H1 (cell line): ENCODE measurements at places on chromosomes 11 and 22.

DNA sequence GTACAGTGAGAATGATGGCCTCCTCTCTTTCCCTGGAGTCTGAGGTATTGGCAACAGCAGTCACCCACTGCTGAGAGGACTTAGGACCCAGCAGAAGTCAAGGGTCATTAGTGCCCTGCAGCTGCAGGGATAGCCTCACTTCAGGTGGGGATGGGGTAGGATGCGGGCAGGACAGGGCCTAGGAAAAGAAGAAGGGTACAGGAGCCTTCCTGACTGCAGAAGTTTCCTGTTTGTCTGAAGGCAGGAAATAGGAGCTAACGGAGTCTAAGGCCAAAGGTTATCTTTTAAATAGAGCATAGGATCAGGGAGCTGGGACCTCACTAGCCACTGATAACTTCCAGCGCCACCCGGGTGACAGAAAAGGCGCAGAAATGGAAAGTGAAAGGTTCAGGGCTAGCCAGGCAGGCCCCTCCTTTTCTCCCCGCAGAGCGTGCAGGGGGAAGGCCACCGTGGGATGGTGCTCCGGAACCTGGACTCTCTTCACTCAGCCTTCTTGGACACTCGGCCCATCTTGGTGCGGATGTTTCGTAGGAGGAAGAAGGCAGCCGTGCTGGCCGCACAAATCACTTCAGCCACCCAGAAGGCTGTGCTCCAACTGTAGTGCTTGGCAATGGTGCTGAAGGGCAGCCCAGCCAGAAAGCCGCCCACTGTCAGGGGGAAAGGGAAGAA lies 6.0 kb downstream of the TRAPPC4 start:
- no peak for DNase-seq

- no peak for DNase-seq
These were observed 1.6 kb downstream of the CD81 start for GRCh38 chr11:2378527-2379210.

DNA sequence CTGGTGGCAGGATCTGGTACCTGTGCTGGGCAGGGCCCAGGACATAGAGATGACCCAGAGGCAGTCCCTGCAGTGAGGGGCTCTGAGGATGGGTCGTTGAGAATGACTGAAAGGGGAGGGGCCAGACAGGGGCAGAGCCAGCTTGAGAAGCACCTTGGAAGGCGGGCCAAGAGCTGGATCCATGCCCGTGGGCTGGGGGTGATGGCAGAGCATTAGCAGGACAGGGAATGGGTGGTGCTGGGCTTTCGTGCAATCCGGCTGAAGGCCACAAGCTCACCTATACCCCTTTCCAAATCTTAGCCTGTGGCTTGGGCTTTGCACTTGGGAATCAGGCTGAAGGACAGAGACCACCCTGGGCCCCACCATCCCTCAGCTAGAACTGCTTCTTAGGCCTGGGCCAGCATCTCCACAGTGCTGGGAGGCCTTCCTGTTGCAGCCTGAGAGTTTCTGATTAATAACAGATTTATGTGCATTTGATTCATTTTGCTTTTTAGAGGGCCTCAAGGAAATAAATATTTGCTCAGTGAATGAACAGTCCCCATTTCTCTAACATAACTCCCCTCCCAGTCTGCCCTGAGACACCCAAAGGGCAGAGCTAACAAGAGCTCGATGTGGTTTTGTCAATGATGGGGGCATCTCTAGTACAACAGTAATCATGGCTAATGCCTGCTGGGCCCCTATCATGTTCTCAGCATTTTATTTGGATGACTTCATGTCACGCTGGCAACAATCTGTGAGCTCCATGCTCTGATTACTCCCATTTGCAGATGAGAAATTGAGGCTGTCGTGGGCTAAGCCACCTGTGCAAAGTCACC lies 39.3 kb downstream of the RIBC2 start:
- DNase-seq, result no peak

- DNase-seq, result no peak
These were observed 58.6 kb downstream of the MICAL3 start for GRCh38 chr22:17965538-17966402.
